Chondrocyte (in vitro differentiated cells): ENCODE measurements at places on chromosomes 7 and 10. TPM values are rescaled to one million over a fixed set of nuclear protein-coding genes. Genes with fewer than 3 reads are reported as not detected.

The CHST15 gene
- total RNA-seq = 26.1 to 43.8 TPM (median 42.8 TPM) in 3 replicates

- no peaks in the 10 kb centered on the region for H3K36me3 ChIP-seq
- H3K4me3 ChIP-seq = no peak overlapping the region
- no peak overlapping the region for H3K27ac ChIP-seq
Measured at GRCh38 chr10:14535457-14536130, 204.9 kb upstream of the FRMD4A start.

The CNPY1 gene
- not detected in 3 replicates for total RNA-seq

The ATOH7 gene
- total RNA-seq = not detected in 3 replicates

- peaks cover 6% of the 10 kb centered on the region for H3K36me3 ChIP-seq
- no peak overlapping the region for H3K27ac ChIP-seq
- no peak for DNase-seq
- no peak overlapping the region for H3K4me3 ChIP-seq
Measured at GRCh38 chr7:2201686-2202360, 30.9 kb downstream of the MAD1L1 start.
